ENCODE measurements at places on chromosomes 5 and 9.

DNA sequence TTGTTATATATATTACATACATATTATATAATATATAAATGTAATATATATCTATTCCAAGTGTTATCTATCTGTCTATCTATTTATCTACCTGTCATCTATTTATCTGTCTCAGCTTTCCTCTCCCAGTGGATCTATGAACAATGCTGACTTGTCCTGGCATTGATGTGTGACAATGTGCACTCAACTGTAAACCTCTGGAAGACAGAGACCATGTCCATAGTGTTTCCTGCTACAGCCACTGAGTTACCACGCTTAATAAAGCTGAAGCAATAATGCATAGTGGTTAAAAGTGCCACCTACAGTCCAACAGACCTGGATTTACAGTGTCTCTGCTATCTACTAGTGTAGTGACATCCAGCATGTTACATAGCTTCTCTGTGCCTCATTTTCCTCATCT, 57.2 kb upstream of the TMED7 start:
- no peak for DNase-seq

DNA sequence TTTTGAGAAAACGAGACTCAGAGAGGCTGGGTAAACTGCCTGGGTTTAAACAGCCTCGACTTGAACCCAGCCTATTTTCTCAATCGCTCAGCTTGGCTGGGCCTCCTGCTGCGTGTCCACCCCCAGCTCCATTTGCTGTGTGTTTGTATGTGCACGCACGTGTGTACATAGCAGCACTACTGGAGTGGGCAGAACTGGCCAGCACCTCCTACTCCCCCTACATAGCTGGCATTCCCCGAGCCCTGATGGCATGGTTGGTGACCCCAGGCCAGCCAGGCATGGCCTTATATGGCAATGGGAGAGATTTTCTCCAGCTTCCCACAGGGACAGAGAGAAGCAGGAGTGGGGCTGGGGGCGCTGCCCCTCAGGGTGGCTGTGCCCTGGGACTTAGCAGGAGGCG, 4.1 kb downstream of the AIF1L start:
- no peak for DNase-seq

DNA sequence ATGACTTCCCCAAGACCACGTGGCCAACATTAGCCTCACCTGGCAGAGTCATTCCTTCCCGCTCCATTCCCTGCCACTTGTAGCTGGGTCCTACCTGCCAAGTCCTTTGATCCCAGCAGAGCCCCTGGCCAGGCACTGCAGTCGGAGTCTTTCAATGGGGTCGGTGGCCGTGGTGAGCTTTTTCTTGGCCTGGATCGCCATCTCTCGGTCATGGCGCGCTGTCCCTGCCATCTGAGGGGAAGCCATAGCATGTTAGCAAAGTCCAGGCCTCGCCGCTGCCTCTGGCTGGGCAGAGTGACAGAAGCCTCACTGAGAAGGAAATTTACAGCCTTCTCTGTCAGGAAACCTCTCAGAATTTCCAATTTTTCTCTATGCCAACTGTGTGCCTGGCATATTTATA, 17.5 kb downstream of the CAPSL start:
- DNase-seq = peak; percentile 62

DNA sequence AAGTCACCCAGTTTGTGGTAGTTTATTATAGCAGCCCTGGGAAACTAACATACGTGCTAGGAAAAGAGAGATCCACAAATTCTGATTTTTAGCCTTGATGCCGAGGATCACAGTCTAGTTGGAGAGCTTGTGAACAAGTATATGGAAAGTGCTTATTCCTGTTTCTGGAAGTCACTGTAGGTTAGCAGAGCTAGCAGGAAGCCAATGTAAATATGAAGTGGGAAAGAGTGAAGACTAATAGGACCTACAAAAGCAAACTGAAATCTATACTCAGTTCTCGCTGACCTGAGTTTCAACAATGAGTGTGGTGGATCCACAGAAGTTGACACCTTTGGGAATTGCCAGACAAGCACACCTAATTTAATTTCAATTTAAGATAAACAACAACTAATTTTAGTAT, 254.9 kb downstream of the PLK2 start:
- DNase-seq = no peak

DNA sequence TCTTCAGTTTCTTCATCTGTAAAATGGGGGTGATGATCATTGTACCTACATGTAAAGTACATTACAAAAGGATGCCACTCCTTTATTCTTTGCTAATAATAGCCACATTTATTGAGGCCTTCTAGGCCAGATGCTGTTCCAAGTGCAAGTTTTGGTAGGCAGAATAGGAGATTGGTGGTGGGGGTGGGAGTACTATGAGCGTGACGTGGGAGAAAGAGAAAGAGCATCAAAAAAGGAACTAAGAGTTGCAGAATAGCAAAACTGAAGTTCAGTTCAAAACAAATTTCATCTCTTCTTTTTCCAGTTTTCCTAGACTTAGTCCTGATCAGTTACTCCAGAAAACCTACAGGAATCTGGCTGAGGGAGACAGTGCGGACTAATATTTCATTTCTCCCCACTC, 174.1 kb downstream of the SNX18 start:
- no peak for DNase-seq

Measured in SK-MEL-5 (cell line).